Activated naive CD8-positive, alpha-beta T cell treated with anti-CD3 and anti-CD28 coated beads for 36 hours (primary cell): ENCODE measurements at places on chromosomes 4 and X. TPM values are rescaled to one million over a fixed set of nuclear protein-coding genes. Genes with fewer than 3 reads are reported as not detected.

DNA sequence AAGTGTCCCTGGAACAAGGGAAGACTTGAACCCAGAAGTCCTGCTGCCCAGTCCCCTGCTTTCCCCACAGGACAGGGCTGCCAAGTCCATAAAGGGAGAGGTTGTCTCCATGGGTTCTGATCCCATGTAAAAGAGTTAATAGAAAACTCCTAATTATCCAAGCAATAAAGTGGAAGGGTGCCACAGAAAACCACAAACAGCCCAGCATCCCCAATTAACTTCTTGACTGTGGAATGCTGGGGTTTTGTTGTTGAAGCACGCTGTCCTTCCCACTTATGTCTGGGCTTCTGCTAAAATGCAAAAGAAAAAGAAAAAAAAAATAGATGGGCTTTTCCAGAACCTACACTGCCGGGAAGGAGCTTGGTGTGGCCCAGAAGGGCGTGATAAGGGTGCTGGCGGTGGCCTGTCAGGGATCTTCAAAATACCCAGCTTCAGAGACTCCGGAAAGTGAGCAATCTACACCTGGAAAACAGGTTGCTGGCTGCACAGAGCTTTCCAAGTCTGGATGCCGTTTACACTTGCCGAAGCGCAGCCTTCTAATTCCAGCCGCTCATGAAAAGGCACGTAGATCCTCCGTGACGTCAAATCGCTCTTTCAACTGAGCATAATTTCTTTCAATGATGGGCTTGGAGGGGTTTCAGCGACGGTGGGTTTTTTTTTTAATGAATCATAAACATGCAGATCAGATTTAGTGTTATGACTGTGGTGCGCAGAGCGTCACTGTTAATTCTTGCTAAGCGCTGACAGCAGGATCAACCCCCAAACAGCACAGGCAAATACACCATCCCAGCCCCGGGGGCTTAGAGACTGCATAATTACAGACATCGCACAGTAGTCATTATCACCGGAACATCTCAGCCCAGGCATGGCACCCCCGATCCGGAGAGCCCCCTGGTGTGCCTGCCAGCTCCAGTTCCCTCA, 197.6 kb downstream of the BCOR start:
- DNase-seq, result no peak
- no peaks in the 10 kb centered on the region for H3K27me3 ChIP-seq
- no peak overlapping the region for H3K4me3 ChIP-seq
- H3K27ac ChIP-seq, result no peak overlapping the region
- H3K4me1 ChIP-seq, result peaks cover 6% of the 10 kb centered on the region
- H3K36me3 ChIP-seq, result no peaks in the 10 kb centered on the region

- no peak overlapping the region for H3K4me3 ChIP-seq
- H3K4me1 ChIP-seq, result peaks cover 3% of the 10 kb centered on the region
- H3K27me3 ChIP-seq, result no peaks in the 10 kb centered on the region
- no peak for DNase-seq
- H3K27ac ChIP-seq, result no peak overlapping the region
These were observed 71.9 kb downstream of the RBM47 start for GRCh38 chr4:40557736-40558135.

DNA sequence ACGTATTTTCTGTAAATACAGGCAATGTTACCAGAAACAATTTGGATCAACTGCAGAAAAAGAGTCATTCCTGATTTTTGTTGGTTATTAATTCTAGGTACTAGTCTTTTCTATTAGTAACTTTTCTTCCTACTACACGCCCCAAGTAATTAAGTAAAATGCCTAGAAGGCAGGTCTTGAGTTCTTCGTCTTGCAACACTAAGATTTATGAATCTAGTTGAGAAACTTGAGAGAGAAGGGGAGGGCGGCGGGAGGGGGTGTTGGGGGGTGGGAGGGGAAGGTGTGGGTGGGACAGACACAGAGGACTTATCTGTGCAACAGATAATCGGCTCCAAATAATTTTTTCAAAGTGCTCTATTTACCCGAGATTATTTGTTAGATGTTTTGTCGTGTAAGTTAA, 3.0 kb downstream of the RAP2C start:
- H3K27ac ChIP-seq, result peak overlapping the region; percentile 95
- no peak for DNase-seq
- H3K27me3 ChIP-seq, result no peaks in the 10 kb centered on the region
- peak overlapping the region; percentile 89 for H3K4me3 ChIP-seq
- H3K4me1 ChIP-seq, result peaks cover 34% of the 10 kb centered on the region

OTC gene
- total RNA-seq, result not detected

DNA sequence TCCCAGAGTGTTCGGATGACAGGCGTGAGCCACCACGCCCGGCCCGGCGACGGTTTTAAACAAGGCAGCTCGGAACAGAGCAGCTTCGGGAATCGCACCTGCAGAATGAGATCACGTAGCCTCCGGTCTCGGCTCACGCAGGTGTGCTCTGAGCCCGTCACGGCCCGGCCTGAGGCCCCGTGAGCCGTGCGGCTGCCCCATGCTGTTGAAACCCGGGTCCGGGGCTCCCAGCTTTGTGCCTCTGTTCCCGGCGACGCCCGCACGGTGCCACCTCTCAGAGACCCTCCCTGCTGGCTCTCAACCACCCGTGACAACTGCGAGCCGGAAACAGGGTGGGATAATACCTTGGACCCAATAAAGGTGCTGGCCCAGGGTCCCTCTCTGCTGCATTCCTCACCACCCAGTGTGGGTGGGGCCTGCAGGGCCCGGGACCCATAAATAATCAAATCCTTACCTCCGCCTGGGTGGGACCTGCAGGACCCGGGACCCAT, 13.4 kb upstream of the PLCXD1 start:
- no peak for DNase-seq
- no peaks in the 10 kb centered on the region for H3K4me1 ChIP-seq
- no peaks in the 10 kb centered on the region for H3K27me3 ChIP-seq

DNA sequence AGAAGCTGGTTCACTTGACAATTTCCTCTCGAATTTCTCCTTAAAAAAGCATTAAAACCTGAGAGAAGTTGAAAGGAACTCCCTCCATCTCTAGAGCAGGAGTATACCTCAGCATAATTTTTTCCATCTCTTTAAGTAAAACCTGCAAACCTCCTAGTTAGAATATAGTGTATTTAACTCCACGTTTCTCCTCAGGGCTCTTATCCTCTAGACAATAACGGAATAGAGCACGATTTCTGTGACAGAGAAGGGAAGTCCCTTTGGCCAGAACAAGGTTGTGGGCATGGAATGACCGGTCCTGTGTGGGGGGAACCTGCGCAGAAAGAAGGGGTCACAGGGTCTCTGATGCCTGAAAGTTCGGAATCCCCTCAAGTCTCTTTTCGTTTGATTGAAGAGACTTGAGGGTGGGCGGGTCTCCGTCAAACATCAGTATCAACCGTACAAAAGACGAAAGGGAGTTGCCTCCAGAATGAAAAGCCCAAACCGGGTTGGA, 697 bp downstream of the ZNF280C start:
- no peaks in the 10 kb centered on the region for H3K27me3 ChIP-seq
- H3K4me1 ChIP-seq, result peaks cover 10% of the 10 kb centered on the region
- H3K36me3 ChIP-seq, result no peaks in the 10 kb centered on the region
- H3K4me3 ChIP-seq, result peak overlapping the region; percentile 87
- DNase-seq, result no peak

DNA sequence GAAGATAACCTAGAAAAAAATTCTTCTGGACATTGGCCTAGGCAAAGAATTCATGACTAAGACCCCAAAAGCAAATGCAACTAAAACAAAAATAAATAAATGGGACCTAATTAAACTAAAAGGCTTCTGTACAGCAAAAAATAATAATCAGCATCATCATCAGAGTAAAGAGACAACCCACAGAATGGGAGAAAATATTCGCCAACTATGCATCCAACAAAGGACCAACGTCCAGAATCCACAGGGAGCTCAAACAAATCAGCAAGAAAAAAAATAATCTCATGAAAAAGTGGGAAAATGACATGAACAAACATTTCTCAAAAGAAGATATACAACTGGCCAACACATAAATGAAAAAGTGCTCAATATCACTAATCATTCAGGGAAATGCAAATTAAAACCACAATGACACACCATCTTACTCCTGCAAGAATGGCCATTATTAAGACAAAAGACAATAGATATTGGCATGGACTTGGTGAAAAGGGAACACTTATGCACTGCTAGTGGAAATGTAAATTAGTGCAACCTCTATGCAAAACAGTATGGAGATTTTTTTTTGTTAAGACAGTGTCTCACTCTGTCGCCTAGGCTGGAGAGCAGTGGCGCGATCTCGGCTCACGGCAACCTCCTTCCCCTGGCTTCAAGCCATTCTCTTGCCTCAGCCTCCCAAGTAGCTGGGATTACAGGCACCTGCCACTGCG, 29.9 kb downstream of the ELF2 start:
- H3K4me3 ChIP-seq, result no peak overlapping the region
- H3K27me3 ChIP-seq, result no peaks in the 10 kb centered on the region

GRCh38 chr4:80213117-80213815, 16.0 kb downstream of the PRDM8 start:
- H3K36me3 ChIP-seq, result no peaks in the 10 kb centered on the region
- H3K4me3 ChIP-seq, result no peak overlapping the region
- peaks cover 17% of the 10 kb centered on the region for H3K27me3 ChIP-seq
- H3K4me1 ChIP-seq, result peaks cover 1% of the 10 kb centered on the region
- no peak for DNase-seq

CACNA1F gene
- total RNA-seq, result 0.72 TPM

PDCL2 gene
- not detected for total RNA-seq

ATG4A gene
- total RNA-seq, result 6.8 TPM

DNA sequence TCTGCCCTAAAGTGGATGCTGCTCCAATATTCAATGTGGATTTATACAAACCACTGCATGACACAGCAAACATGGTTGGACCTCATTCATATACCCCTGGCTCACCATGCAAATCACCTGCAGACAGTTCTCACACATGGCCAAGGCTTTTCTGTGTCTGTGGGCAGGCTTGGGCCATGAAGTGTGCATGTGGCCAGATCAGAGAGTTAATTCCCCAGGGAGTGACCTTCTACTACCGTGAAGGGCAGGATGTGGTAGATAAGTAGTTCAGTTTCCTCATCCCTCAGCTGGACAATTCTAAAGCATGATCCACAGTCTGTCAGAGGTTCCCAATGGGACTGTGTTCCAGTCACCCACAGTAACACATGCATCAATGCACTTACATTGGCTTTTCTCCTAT, 24.6 kb upstream of the BCLAF3 start:
- H3K4me3 ChIP-seq, result no peak overlapping the region
- no peaks in the 10 kb centered on the region for H3K4me1 ChIP-seq
- no peak overlapping the region for H3K27ac ChIP-seq
- peaks cover 12% of the 10 kb centered on the region for H3K36me3 ChIP-seq
- DNase-seq, result no peak

CFP gene
- total RNA-seq, result 0.90 TPM

GRCh38 chr4:16894406-16894805, 4.0 kb downstream of the LDB2 start:
- H3K27me3 ChIP-seq, result peaks cover 33% of the 10 kb centered on the region
- H3K27ac ChIP-seq, result no peak overlapping the region
- peaks cover 40% of the 10 kb centered on the region for H3K4me1 ChIP-seq
- DNase-seq, result no peak
- no peaks in the 10 kb centered on the region for H3K36me3 ChIP-seq
- no peak overlapping the region for H3K4me3 ChIP-seq

- peaks cover 8% of the 10 kb centered on the region for H3K4me1 ChIP-seq
- no peak overlapping the region for H3K27ac ChIP-seq
- H3K4me3 ChIP-seq, result no peak overlapping the region
- no peak for DNase-seq
- no peaks in the 10 kb centered on the region for H3K27me3 ChIP-seq
These were observed 95.9 kb upstream of the STX18 start for GRCh38 chr4:4637710-4638109.

SPANXN1 gene
- not detected for total RNA-seq

CT45A2 gene
- total RNA-seq, result not detected

GRCh38 chrX:83416273-83416672, 91.8 kb upstream of the POU3F4 start:
- H3K4me1 ChIP-seq, result no peaks in the 10 kb centered on the region
- H3K4me3 ChIP-seq, result no peak overlapping the region
- H3K27me3 ChIP-seq, result no peaks in the 10 kb centered on the region
- no peak overlapping the region for H3K27ac ChIP-seq
- H3K36me3 ChIP-seq, result no peaks in the 10 kb centered on the region

DNA sequence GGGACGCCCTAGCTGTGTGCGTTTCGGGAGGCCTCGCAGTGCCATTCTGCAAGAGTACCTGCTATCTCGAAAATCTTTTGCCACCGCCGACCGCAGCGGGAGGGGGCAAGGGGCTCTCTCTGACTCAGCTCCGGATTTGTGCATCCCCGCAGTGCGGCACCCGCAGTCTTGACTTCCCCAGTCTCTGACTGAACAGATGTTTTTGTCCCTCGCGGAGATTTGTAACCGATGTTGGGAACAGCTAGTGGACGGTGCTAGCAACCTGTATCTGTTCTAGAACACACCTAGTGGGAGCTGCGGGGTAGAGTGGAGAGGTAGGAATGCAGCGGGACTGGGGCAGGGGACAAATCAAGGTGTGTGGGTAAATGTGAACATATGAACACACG, 17.2 kb downstream of the NKX6-1 start:
- H3K4me1 ChIP-seq, result peaks cover 12% of the 10 kb centered on the region
- H3K36me3 ChIP-seq, result peaks cover 4% of the 10 kb centered on the region
- peaks cover 85% of the 10 kb centered on the region for H3K27me3 ChIP-seq
- H3K27ac ChIP-seq, result no peak overlapping the region

DNA sequence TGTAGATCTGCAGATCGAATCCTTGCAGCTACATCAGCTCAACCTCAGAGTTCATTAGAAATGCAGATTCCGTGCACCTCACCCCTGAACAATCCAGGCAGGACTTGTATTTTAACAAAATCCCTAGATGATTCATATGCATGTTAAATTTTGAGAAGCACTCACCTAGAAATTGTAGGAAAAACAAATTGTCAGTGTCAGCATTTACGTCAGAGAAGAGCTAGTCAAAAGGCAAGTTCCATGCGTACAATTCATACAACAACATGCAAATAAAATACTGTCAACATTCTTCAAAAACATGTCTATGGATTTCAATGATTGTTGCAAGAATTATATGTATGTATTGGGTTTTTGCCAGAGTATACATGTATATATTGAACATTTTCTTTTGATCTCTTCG, 504.5 kb downstream of the NLGN4X start:
- no peak overlapping the region for H3K4me3 ChIP-seq
- no peak for DNase-seq
- no peak overlapping the region for H3K27ac ChIP-seq
- H3K4me1 ChIP-seq, result no peaks in the 10 kb centered on the region
- H3K27me3 ChIP-seq, result no peaks in the 10 kb centered on the region
- no peaks in the 10 kb centered on the region for H3K36me3 ChIP-seq

DNA sequence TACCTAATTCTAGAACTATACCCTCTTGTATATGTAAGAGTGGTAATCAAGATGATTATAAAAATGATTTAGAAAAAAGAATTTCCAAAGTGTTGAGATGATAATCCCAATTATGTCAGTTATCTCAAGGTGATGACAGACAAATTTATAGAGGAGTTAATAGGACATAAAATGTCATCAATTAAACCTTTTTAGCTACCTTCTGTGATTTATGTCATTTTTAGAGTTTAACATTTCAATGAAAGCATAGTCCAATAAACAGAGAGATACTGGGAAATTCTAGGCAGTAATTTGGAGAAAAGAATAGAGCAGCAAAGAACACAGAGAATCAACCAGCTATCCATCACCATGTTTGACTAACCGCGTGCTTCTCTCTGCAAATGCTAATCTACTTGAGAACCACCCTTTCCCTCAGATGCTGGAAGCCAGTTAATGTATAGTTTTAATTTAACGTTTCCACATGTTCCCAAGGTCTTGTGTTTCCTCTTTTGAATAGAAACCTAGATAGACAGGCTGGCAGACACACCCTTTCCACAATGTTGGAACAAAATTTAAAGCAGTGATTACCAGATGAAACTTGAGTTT, 433.1 kb upstream of the FAM241A start:
- no peak overlapping the region for H3K4me3 ChIP-seq
- no peaks in the 10 kb centered on the region for H3K27me3 ChIP-seq
- DNase-seq, result no peak
- H3K36me3 ChIP-seq, result no peaks in the 10 kb centered on the region
- no peaks in the 10 kb centered on the region for H3K4me1 ChIP-seq
